Neural crest cell (in vitro differentiated cells): ENCODE measurements at places on chromosomes 1 and 21.

DNA sequence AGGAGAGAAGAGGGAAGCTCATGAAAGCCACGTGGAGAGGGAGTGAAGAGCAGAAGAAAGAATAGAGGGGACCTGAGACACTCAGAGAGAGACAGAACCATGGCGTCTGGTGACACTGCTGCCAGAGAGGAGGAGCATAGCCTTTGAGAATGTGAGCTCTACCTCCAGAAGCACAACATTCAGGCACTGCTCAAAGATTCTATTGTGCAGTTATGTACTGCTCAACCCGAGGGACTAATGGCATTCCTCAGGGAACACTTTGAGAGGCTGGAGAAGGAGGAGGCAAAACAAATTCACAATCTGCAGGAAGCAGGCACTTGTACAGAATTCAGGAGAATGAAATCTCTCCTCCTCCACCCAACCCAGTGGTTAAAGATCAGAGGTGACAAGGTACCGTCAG, 45.1 kb downstream of the BTBD8 start:
- H3K27me3 ChIP-seq = no peaks in the 10 kb centered on the region
- H3K4me3 ChIP-seq = no peak overlapping the region
- no peak for DNase-seq
- peaks cover 6% of the 10 kb centered on the region for H3K4me1 ChIP-seq

- H3K4me3 ChIP-seq = no peak overlapping the region
- no peaks in the 10 kb centered on the region for H3K27me3 ChIP-seq
- peaks cover 3% of the 10 kb centered on the region for H3K4me1 ChIP-seq
- DNase-seq = no peak
- no peak overlapping the region for H3K27ac ChIP-seq
- H3K36me3 ChIP-seq = no peaks in the 10 kb centered on the region
These were observed 80.0 kb downstream of the EPS15 start for GRCh38 chr1:51439053-51439452.

- H3K4me3 ChIP-seq = no peak overlapping the region
- DNase-seq = no peak
- H3K27ac ChIP-seq = no peak overlapping the region
- H3K27me3 ChIP-seq = no peaks in the 10 kb centered on the region
These were observed 57.3 kb downstream of the RHOU start for GRCh38 chr1:228792601-228793000.

GRCh38 chr1:208078752-208079151, 165.4 kb downstream of the PLXNA2 start:
- peaks cover 72% of the 10 kb centered on the region for H3K4me1 ChIP-seq
- DNase-seq = no peak
- H3K4me3 ChIP-seq = no peak overlapping the region
- H3K36me3 ChIP-seq = peaks cover 2% of the 10 kb centered on the region
- peak overlapping the region; percentile 38 for H3K27ac ChIP-seq
- H3K27me3 ChIP-seq = peaks cover 2% of the 10 kb centered on the region

- no peak overlapping the region for H3K27ac ChIP-seq
- no peaks in the 10 kb centered on the region for H3K36me3 ChIP-seq
- no peak for DNase-seq
- no peaks in the 10 kb centered on the region for H3K27me3 ChIP-seq
- H3K4me3 ChIP-seq = no peak overlapping the region
These were observed 40.1 kb upstream of the FOXO6 start for GRCh38 chr1:41320895-41321676.
